T-cell (primary cell): ENCODE measurements at places on chromosomes 1 and 21.
A peak's percentile ranks its signal among the peaks of the same experiment; 100 is the strongest.

- DNase-seq: peak; percentile 17
Observed at GRCh38 chr1:167121375-167122120, 27.7 kb downstream of the STYXL2 start.

- DNase-seq: no peak
Observed at GRCh38 chr21:32426592-32427051, 14.1 kb downstream of the EVA1C start.

DNA sequence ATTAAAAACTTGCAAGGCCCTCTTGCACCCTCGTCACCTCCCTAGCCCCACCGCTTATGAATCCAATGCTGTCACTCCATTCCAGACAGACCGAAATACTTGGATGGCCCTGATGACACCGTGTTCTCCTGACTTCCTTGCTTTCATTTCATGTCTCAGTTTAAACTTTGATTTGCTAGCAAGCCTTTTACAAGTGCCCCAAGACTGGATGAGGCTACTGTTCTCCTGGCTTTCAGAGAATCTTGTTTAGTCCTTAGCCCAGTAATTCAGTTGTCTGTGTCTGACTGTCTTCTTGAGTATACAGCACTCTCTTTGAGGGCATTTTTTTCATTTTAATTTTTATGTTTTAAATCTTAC is 824 bp upstream of the IFI44L start:
- no peak for DNase-seq

GRCh38 chr1:179754041-179754624 is 11.0 kb downstream of the FAM163A start:
- DNase-seq: no peak

GRCh38 chr1:169538998-169539871 is 47.0 kb downstream of the F5 start:
- no peak for DNase-seq

DNA sequence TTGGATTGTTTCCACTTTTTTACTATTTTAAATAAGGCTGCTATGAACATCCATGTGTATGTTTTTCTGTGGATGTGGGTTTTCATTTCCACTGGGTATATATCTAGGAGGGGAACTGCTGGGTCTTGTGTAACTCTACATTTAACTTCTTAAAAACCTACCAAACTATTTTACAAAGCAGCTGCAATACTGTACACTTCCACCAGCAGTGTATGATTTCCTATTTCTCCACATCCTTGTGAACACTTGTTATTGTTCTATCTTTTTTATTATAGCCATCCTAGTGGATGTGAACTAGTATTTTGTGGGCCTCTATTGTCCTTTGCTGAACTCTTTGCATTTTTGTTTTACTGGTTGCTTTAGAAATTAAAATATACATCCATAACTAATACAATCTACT is 33.4 kb downstream of the DIPK1A start:
- no peak for DNase-seq

DNA sequence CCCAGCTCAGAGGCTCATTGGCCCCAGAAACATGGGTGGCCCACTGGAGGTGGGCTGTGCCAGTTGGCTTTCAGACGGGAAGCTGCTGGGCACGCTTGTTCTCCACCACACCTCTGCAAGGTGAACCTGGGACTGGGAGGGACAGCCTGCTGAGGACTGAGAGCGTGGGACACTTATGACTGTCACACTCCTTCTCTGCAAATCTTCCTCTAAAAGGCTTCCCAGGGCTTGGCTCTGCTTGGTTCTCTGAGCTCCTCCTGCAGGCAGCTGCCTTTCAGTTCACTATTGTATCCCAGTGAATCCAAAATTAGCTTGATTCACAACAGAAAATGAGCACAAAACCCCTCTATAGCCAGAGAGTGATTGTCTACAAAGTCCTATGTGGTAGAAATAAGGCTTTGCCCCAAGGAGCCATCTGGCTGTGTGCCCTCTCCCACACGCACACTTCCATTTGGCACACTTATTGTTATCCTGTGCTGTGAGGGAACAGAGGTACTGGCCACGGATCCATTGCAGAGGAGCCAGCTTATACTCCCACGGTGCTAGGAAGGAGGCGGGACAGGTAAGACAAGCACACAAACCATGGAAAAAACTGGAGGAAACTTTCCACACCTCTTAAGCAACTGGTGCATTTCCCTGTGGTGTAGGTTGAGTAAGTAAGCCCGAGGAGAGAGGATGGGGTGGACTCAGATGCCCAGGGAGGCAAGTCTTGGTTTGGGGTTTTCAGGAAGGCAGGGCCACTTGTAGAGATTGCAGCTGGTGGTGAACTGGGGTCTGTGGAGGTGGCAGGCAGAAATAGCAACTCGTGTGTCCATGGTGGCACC is 18.9 kb upstream of the BTG2 start:
- no peak for DNase-seq

GRCh38 chr1:110964455-110964903 is 757 bp upstream of the LRIF1 start:
- DNase-seq: no peak

DNA sequence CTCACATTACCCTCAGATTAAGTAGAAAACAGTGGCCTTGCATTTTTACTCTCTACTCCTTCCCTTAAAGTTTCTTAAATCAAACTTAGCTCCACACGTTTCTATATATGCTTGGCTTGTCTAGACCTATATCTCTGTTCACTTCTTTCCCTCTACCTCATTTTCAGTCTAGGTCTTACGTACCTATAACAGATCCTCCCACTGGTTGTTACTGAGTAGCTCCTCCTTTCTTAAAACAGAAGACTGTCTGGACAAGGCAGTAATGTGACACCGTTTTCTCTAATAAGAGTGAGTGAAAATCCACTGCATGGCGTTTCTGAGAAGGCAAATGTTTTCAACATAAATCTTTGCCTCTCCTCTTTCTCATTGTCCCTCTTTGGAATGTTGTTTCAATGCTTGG is 211.7 kb upstream of the POGK start:
- no peak for DNase-seq

DNA sequence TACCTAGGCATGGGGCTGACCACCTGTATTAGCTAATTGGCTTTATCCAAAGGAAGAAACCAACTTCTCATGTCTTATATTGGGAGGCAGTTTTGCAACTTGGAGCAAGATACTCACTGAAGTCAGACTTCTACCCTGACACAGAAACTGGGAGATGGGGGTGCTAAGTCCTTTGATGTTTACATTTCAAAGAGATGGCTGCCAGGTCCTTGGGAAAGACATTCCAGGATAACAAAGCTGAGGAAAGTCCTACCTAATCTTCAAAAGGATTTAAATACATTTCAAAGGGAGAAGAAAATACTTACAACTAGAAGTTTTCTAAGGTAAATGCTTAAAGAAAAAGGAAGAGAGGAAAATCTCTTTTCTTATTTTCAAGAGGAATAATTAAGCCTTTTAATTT is 62.1 kb downstream of the FH start:
- DNase-seq: no peak

GRCh38 chr1:33072707-33073106 is 8.2 kb upstream of the AZIN2 start:
- DNase-seq: no peak

DNA sequence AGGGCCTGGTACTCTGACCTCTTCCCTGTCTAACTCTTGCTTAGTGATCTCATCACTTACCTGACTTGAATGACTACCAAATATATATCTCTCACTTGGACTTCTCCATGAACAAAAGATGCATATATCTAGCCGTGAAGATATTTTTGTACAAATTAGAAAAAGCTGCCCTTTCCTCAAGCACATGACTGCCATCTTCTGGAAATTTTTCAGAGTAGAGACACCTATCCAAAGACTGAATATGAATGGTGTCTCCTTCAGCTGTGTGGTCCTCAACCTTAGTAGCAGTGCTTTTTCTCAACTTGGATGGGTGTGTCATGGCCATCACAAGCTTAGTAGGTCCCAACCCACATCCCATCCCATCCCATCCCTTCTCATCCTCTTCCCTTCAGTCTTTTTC is 142.3 kb downstream of the DNM3 start:
- DNase-seq: no peak

GRCh38 chr1:102715150-102715549 is 393.2 kb downstream of the COL11A1 start:
- no peak for DNase-seq

GRCh38 chr1:217048104-217048707 is 325.0 kb upstream of the ESRRG start:
- DNase-seq: no peak

DNA sequence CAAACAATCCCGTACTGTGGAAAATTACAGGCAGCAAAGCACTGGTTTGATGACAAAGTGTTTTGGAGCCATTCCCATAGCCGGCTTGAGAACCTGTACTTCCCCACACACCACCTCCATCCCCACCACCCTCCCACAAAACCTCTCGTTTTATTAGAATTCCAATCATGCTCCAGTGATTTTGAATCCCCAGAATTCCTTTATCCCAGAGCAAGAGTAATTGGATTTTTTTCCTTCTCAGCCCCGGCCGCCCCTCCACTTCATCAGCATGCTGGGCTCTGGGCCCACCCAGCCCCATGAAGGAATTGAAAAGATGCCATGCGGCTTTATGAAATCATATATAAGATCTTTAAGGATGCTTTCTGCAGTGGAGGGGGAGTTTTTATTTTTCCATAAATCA is 136.6 kb downstream of the OMA1 start:
- no peak for DNase-seq

- DNase-seq: no peak
Observed at GRCh38 chr1:60949154-60949825, 133.1 kb upstream of the NFIA start.

GRCh38 chr1:182807907-182808306 is 18.3 kb downstream of the NPL start:
- DNase-seq: no peak

- DNase-seq: no peak
Observed at GRCh38 chr1:82343381-82343780, 542.6 kb downstream of the ADGRL2 start.

DNA sequence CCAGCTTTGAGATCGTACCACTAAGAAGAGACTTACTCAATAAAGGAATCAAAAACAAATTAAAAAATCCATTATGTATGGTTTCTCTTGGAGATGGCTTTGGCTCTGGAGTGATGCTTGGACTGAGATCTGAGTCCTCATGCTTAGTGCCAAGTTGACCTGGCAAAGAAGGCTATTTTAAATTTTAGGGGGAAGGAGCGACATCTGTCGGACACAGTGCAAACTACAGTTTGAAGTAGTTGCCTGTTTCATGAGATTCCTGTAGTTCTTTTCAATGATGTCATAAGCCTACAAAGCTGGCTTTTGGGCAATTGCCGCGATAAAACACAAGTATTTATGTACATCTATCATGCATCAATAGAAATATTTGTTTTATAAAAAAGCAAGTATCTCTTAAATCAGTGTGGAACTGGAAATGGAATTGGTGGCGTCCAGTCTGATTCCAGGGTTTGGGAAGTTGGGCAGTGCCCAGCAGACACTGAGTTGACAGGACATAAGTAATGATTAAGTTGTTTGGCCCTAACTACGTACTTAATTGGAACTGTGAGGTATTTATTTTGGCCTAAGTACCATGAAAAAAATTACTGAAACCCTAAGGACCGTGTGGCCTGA is 50.0 kb downstream of the TBCE start:
- DNase-seq: peak; percentile 18

DNA sequence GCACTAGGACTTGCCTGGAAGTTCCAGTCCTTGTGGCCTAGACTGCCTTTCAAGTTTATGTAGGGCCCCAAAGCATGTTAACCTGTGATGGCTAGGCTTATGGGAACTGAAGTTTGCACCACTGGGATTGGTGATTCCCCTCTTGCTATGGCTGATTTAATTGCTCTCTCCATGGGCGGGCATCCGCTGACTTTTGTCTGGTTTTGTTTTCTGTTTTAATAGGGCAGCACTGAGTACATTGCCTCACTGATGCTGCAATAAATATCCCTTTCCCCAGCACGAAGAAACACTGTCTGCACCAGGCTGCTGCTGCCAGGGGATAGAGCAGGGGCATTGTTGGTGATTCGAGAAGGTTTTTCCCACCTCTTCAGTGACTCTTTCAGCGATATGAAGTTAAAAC is 73.3 kb upstream of the PDE4B start:
- no peak for DNase-seq

GRCh38 chr1:19643602-19644394 is at the start of gene NBL1:
Gene NBL1, plus strand, starts transcription at chr1:19644311. Its CDS starts 10,720 bp downstream, at chr1:19655031.
- peak; percentile 76 for DNase-seq

DNA sequence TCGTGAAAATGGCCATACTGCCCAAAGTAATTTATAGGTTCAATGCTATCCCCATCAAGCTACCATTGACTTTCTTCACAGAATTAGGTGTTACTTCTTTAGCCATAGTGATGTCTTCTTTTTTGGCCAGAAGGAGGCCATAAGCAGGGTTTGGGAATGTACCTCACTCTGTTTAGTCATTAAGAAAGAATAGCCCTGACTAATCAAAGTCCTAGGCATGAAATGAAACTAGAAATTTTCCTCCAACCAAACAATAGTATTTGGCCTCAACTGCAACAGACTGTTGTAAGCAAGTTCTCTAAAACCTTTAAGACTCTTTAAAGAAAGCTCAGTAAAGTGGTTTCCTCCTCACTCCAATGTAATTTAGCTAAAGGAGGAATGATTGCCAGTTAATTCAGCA is 163.9 kb downstream of the AKT3 start:
- DNase-seq: no peak

GRCh38 chr1:167423684-167424619 is 94.4 kb downstream of the CD247 start:
- no peak for DNase-seq

- DNase-seq: no peak
Observed at GRCh38 chr1:64911326-64911725, 55.0 kb downstream of the JAK1 start.

DNA sequence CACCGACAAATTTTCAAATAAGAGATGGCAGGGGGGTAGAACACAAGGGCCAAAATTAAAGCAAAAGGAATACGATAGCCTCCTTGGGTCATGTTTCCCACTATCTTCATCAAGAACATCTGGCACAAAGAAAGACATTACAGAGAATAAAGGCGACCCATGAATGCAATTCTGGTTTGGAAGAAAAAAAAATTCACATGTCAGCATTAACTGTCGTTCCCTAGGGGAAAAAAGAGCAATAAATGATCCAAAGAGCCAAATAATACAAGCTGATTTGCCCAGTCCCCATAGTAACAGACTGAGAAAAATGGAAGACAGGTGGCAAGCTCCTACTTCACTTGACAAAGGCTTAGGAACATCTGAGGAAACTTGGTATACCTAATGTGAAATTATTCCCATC is 4.5 kb downstream of the STIL start:
- no peak for DNase-seq

DNA sequence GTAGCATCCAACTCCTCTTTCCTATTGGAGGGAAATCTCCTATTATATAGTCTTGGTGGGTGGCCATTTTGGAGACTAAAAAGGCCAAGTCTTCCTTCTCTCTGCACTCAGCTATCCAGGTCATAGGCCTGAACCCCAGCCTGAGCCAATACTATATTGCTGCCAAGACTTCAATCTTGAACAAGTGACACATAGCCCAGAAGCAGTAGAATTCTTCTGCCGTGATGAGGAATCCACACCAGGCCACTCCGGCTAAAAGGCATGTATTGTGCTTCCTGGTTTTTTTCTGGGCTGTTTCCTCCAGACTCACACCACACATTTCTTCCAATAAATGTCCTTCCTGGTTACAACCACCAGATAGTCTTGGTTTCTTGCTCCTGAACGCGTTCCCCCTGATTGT is 43.0 kb downstream of the ATF3 start:
- DNase-seq: no peak
